Activated CD4-positive, alpha-beta T cell treated with anti-CD3 and anti-CD28 coated beads for 48 hours (primary cell): ENCODE measurements at places on chromosomes 5 and 9.

- DNase-seq = no peak
Observed at GRCh38 chr5:132839426-132840301, 9.2 kb upstream of the SHROOM1 start.

DNA sequence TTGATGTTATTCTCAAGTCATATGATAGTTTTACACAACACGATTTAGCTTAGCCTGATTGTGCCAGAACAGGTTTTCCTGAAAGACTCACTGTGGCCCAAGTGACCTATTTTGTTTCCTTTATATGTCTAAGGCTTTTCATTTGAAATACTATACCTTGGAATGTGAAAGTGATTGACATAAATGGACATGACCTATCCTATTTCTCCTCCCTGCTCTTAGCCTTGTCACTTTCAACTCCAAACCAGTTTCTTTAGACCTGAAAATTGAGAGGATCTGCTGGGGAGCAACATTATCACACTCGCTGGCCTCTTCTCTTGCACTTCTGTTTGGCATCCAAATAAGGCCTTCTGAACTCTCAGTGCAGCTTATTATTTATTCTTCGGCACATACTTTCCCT lies 496.8 kb downstream of the MAT2B start:
- DNase-seq = no peak

- DNase-seq = no peak
Observed at GRCh38 chr9:17116400-17116837, 18.4 kb upstream of the CNTLN start.

GRCh38 chr9:100445161-100445902 lies 18.4 kb downstream of the MSANTD3 start:
- no peak for DNase-seq

DNA sequence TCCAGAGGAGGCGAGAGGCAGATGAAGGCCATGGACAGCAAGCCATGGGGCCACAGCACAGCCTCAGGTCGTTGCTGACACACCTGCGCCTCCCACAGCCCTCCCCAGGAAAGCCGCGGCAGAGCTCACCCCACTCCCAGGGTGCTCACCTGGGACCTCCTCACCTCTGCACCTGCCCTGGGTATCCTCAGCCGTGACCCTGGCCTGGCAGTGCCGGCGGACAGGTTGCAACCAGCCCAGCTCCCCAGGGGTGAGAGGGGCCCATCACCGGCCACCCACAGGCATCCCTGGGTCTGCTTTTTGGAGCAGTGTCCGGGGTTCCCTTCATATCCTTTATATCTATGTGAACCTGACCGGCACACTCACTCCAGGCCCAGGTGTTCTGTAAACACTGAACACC lies 30.4 kb upstream of the FCN1 start:
- DNase-seq = no peak

DNA sequence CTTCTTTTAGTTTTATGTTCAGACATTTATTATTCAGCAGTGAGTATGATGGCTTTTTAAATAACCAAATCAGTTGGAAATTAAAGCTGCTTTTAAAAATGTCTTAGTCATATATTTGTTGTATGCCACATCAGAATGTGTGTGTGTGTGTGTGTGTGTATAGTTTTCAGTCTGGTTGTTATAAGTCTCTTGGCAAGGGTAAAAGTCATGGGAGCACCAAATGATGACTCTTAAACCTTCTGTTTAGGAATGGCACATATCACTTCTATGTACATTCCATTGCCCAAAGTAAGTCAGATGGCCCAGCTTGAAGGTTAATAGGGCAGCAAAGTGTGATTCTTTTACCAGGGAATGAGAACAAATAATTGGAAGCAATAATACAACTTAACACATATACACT lies 135.9 kb downstream of the RNF180 start:
- DNase-seq = no peak

GRCh38 chr5:112270299-112271293 lies 148.5 kb downstream of the EPB41L4A start:
- no peak for DNase-seq
